ENCODE measurements at places on chromosomes 2 and 18. TPM values are rescaled to one million over a fixed set of nuclear protein-coding genes. Genes with fewer than 3 reads are reported as not detected.

MAL gene
- 1.8 TPM for total RNA-seq

LAMA1 gene
- total RNA-seq: 0.13 TPM

MARCHF4 gene
- total RNA-seq: not detected

FAP gene
- total RNA-seq: not detected

PCARE gene
- total RNA-seq: 0.08 TPM

OBSL1 gene
- 0.48 TPM for total RNA-seq

TMEM198 gene
- total RNA-seq: 1.1 TPM

TMEFF2 gene
- not detected for total RNA-seq

GRCh38 chr2:208046686-208047085, 21.4 kb upstream of the PLEKHM3 start:
- H3K27ac ChIP-seq: no peak overlapping the region
- H3K4me1 ChIP-seq: no peaks in the 10 kb centered on the region
- no peaks in the 10 kb centered on the region for H3K27me3 ChIP-seq
- H3K36me3 ChIP-seq: no peaks in the 10 kb centered on the region
- H3K4me3 ChIP-seq: no peak overlapping the region

DNA sequence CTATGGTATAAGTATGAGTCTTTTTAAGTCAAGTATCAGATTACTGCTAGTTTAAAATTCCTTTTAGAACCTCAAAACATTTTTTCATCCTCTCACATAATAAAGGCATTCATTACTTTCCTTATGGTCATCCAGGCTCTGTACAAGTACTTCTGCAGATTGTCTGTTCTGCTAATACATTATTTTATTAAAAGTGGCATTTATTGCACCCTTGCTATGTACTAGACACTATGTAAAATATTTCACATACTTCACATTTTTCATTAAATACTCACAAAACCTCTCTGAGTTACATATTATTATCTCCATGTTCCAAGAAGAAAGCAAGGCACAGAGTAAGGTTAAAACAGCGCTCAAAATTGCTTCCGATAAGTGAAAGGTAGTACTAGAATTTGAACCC, 84.1 kb downstream of the RAPH1 start:
- H3K4me1 ChIP-seq: no peaks in the 10 kb centered on the region
- no peak overlapping the region for H3K27ac ChIP-seq
- no peak overlapping the region for H3K4me3 ChIP-seq
- H3K27me3 ChIP-seq: no peaks in the 10 kb centered on the region
- H3K36me3 ChIP-seq: no peaks in the 10 kb centered on the region

DNA sequence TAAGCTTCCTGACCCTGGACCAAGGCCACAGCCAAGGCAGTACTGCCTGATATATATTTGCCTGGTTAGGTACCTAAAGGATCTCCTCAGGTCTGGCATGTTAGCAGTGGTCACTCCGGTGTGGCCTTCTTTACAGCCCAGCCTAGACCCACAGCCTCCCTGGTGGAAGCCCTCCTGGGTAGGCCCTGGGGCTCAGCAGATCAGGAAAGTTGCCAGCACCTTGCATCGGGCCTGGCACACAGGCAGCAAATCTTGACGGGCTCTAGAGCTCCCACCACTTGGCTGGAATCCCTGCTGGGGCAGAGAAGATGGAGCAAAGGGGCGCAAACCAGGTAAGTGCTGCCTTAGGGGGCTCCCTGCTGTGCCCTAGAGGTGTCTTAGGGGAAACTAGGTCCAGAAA, 40.9 kb upstream of the ATP6V1B1 start:
- no peaks in the 10 kb centered on the region for H3K4me1 ChIP-seq
- no peak overlapping the region for H3K4me3 ChIP-seq
- H3K27me3 ChIP-seq: peaks cover 36% of the 10 kb centered on the region
- H3K27ac ChIP-seq: no peak overlapping the region
- DNase-seq: no peak
- H3K36me3 ChIP-seq: no peaks in the 10 kb centered on the region

GRCh38 chr2:178730049-178730448, 77.2 kb downstream of the TTN start:
- no peaks in the 10 kb centered on the region for H3K4me1 ChIP-seq
- no peak for DNase-seq
- no peaks in the 10 kb centered on the region for H3K27me3 ChIP-seq
- H3K4me3 ChIP-seq: no peak overlapping the region
- H3K36me3 ChIP-seq: no peaks in the 10 kb centered on the region
- no peak overlapping the region for H3K27ac ChIP-seq

DNA sequence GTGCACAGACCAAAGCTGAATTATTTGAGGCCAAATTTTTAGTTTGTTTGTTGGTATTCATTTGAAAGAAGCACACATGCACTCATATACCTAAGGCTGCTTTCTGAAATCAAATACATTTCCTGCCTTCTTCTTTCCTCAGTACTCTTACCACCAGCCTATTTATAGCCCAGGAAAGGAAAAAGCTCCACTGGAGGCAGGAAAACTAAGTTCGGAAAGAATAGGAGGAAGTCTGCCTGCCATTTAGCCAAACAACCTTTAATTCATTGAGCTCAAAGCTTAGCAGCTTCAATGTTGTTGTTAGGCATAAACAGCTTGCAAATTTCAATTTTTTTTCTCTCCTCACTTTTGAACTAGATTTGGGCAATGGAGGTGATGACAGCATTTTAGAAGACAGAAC, 40.4 kb upstream of the RASGRP3 start:
- no peaks in the 10 kb centered on the region for H3K4me1 ChIP-seq
- no peak for DNase-seq
- H3K4me3 ChIP-seq: no peak overlapping the region
- H3K27me3 ChIP-seq: no peaks in the 10 kb centered on the region
- H3K27ac ChIP-seq: no peak overlapping the region

- H3K4me1 ChIP-seq: no peaks in the 10 kb centered on the region
- H3K27ac ChIP-seq: no peak overlapping the region
- H3K36me3 ChIP-seq: no peaks in the 10 kb centered on the region
Measured at GRCh38 chr2:135063210-135063609, 11.1 kb downstream of the RAB3GAP1 start.

- no peak for DNase-seq
- no peaks in the 10 kb centered on the region for H3K4me1 ChIP-seq
- H3K27me3 ChIP-seq: no peaks in the 10 kb centered on the region
- no peak overlapping the region for H3K27ac ChIP-seq
Measured at GRCh38 chr2:73004889-73005596, 66.5 kb downstream of the SFXN5 start.

DNA sequence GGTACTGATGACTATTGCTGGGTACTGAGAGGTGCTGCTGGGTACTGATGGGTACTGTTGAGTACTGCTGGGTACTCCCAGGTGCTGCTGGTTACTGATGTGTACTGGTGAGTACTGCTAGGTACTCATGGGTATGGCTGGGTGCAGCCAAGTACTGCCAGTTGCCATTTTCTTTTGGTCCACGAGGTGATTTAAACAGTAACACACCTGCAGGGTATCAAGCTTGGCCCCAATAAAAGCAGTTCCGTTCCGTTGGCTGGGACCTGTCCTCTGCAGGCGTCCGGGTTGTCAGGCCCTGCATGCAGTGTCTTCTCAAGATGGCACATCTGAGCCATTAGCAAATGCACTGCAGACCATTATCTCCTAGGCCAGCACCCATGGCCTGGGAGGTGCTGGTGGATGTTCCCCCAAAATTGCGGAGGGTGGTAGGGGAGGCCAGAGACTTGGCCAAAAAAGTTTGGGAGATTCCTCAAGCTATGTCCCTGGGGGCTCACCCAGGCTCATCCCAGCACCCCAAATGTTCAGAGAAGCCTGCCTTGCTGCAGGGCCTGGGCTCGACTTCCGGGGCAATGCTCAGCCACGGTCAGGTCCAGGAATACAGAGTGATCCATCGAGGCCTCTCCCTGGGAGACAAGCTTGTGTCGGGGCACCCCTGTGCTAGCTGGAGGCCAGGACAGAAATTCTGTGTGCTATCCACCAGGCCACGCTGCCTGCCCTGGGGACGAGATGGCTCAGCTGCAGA, 165.2 kb downstream of the TWIST2 start:
- H3K36me3 ChIP-seq: no peaks in the 10 kb centered on the region
- no peak for DNase-seq
- H3K4me1 ChIP-seq: no peaks in the 10 kb centered on the region
- no peak overlapping the region for H3K27ac ChIP-seq

GRCh38 chr2:42132191-42132965, 36.8 kb upstream of the EML4 start:
- peaks cover 56% of the 10 kb centered on the region for H3K4me1 ChIP-seq
- H3K36me3 ChIP-seq: no peaks in the 10 kb centered on the region
- H3K27me3 ChIP-seq: no peaks in the 10 kb centered on the region
- DNase-seq: no peak
- H3K4me3 ChIP-seq: peak overlapping the region; percentile 18

GRCh38 chr2:75108937-75109482, 90.3 kb downstream of the TACR1 start:
- H3K27ac ChIP-seq: no peak overlapping the region
- H3K4me1 ChIP-seq: no peaks in the 10 kb centered on the region
- no peak overlapping the region for H3K4me3 ChIP-seq
- no peaks in the 10 kb centered on the region for H3K27me3 ChIP-seq
- DNase-seq: no peak

DNA sequence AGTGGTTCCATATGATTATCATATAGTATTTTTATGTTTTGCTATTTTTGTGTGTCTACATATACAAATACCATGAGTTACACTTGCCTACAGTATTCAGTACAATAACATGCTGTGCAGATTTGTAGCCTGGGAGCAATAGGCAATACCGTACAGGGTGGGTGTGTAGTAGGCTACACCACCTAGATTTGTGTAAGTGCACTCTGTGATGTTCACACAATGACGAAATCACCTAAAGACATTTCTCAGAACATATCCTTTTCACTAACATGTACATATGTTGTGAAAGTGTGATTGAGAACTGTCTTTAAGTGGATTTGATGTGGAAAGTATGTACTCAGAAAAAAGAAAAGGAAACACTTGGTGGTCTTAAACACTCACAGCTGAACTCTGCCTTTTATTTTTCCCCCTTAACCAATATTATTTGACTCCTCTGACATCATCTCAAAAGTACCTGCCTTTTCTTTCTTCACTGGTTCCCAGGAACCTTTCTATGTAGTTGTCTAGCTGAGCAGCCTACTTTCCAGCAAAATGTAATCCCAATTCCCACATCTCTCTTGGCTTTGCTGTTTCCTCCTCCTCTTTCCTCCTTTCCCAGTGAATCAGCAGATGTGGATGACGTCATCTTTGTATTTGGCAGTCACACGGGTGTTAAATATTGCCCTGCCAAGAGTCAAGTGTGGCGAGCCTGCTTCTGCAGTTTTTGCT, 47.7 kb downstream of the OSBPL6 start:
- no peak overlapping the region for H3K27ac ChIP-seq
- no peak for DNase-seq
- no peaks in the 10 kb centered on the region for H3K36me3 ChIP-seq
- no peaks in the 10 kb centered on the region for H3K4me1 ChIP-seq
- no peaks in the 10 kb centered on the region for H3K27me3 ChIP-seq

- no peak overlapping the region for H3K4me3 ChIP-seq
- no peaks in the 10 kb centered on the region for H3K36me3 ChIP-seq
Measured at GRCh38 chr2:216761133-216761532, 65.8 kb upstream of the IGFBP5 start.

- no peaks in the 10 kb centered on the region for H3K27me3 ChIP-seq
- no peak for DNase-seq
- no peak overlapping the region for H3K4me3 ChIP-seq
- H3K27ac ChIP-seq: no peak overlapping the region
- no peaks in the 10 kb centered on the region for H3K36me3 ChIP-seq
- H3K4me1 ChIP-seq: no peaks in the 10 kb centered on the region
Measured at GRCh38 chr2:50335852-50336251, 696.1 kb downstream of the NRXN1 start.

GRCh38 chr2:18473241-18474181, 86.9 kb downstream of the RDH14 start:
- no peaks in the 10 kb centered on the region for H3K4me1 ChIP-seq
- no peak overlapping the region for H3K27ac ChIP-seq
- no peaks in the 10 kb centered on the region for H3K27me3 ChIP-seq
- H3K4me3 ChIP-seq: no peak overlapping the region

DNA sequence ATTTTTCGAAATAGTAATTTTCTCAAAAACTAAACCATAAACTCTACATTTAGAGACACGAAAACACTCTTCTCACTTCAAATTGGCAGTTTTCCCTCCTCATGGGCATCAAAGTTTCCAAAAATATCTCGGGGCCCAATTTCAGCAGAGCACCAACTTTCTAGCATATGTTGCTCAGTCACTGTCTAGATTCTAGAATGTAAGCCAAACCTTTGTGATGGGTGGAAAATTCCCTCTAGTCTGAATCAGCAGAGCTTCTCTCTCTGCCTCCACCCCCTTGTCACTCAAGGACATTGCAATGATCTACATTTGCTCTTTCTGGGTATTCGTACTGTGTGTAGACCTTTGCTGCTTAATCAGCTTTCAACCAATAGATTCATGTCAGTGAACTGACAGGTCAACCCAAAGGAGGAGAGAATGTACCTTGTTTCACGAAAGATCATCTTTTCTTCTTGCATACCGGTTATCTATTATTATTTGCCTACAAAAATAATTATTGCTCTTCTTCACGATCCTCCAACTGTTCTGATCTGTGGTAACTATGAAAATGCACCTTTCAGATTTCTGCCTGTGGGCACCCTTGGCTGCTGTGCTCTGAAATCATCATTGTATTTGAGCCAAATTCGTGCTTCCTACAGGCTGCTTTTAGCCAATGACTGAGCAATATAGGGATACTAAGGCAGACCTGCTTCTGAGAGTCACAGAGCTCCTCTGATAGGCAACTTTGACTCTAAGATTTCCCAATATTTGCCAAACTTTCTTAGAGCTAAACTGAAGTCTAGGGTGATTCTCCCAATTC, 38.7 kb upstream of the GLS start:
- H3K36me3 ChIP-seq: no peaks in the 10 kb centered on the region
- no peak overlapping the region for H3K27ac ChIP-seq
- no peak for DNase-seq
- H3K27me3 ChIP-seq: no peaks in the 10 kb centered on the region
- H3K4me3 ChIP-seq: no peak overlapping the region

DNA sequence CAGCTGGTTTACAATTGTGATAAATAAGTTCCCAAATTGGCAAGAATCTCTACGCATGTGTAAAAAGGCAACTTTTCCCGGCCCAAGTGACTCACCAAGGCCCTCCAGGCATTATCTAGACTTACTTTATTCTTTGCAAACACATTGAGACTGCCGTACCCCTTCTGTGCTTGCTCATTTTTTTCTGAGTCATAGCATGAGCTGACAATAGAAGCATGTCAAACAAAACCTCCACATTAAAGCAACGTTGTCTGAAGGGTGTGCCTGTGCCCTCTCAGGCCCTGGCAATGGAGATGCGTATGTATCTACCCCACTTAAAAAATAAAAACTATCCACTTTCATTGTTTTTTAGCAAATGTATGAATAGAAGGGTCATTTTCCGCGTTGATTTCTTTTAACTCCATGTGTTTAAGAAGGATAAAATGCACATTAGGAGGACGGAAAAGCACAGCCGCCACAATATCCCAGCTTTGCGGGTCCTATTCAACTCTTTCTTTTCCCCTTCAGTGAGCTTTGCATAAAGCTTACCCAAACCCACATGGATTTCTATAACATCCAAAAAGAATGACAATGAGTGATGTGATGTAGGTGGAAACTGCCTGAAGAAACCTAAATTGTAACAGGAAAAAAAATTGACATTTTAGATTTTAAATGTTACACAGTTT, 298.2 kb downstream of the CDCA7 start:
- no peaks in the 10 kb centered on the region for H3K27me3 ChIP-seq
- no peaks in the 10 kb centered on the region for H3K4me1 ChIP-seq
- no peak overlapping the region for H3K27ac ChIP-seq
- DNase-seq: no peak
- no peak overlapping the region for H3K4me3 ChIP-seq

- no peak for DNase-seq
- H3K4me1 ChIP-seq: no peaks in the 10 kb centered on the region
- H3K4me3 ChIP-seq: no peak overlapping the region
- H3K36me3 ChIP-seq: no peaks in the 10 kb centered on the region
- H3K27ac ChIP-seq: no peak overlapping the region
Measured at GRCh38 chr18:44180683-44181082, 500.0 kb upstream of the SETBP1 start.

GRCh38 chr2:98806236-98806697, 75.3 kb upstream of the MGAT4A start:
- no peaks in the 10 kb centered on the region for H3K27me3 ChIP-seq
- H3K4me1 ChIP-seq: no peaks in the 10 kb centered on the region
- H3K27ac ChIP-seq: no peak overlapping the region
